SK-N-DZ (cell line): ENCODE measurements at places on chromosomes 5 and 9.

- no peak for DNase-seq
Observed at GRCh38 chr9:106707738-106708474, 155.1 kb upstream of the ZNF462 start.

DNA sequence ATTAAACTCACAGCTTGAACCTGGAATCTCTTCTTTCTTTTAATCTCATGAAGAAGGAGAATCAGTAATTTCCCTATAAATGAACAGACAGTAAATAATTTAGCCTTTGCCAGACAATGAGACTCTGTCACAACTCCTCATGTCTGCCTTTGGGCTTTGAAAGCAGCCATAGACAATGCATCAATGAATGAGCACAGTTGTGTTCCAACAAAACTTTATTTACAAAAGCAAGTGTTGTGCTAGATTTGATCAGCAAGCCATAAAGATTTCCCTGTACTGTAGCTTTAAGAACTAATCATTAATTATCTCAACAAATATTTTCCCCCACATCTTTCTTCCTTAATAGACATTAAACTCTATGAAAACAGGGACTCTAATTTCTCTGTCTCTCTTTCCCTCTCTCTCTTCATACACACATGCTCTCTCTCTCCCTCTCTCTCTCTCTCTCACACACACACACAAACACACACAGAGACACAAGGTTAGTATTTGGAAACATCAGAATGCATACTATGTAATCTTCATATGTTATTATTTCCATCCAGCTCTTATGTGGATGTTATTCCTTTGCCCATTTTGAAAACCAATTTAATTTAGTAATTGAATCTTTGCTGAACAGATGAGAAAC lies 1209.8 kb upstream of the CDH6 start:
- no peak for DNase-seq

DNA sequence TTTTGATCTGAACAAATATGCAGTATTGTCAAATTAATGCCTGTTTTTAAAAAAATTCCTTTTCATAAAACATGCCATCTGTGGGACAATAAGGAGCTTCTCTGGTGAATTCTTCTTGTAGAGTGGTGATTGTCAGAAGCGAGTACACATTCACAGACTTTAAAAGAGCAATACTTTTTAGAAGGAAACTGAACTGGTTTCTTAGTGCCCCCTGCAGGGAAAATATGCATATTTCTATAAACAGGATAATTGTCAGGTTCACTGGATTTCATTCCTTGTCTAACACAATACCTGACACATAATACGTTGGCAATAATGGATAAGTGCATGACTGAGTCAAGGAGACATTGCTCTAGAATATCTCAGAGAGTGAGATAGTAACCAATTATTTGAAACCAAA lies 133.7 kb downstream of the KIF4B start:
- DNase-seq: no peak

- DNase-seq: no peak
Observed at GRCh38 chr5:172379481-172379880, 74.8 kb downstream of the SH3PXD2B start.

DNA sequence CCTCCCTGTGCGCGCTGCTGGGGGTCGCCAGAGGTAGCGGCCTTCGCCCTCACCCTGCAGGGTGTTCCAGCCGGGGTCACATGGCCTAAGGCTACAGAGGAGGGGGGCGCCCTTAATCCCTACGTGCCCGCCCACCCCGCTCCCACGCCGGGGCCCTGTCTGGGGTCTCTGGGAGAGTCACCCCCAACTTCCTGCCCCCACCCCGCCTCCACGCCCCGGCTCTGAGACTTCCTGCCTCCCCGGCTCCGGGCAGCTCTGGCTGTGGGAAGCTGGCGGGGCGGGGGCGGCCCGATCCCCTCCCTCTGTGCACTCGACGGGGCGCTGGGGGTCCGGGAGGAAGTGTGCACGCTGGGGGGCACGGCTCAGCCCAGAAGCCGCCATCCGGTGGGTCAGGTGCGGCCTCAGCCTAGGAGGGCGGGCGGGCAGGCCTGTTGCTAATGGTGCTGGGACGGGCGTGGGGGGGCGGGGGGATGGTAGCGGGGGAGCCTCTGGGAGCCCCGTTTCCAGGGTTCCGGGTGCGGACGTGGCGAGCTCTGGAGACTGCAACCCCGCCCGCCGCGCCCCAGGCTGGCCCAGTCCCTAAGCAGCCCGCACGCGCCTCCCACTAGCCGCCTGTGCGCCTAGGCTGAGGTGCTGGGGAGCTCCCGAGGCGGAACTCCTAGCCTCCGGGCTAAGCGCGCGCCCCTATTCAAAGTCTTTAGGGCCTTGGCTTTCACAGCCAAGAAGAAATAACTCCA lies 61.6 kb downstream of the CXXC5 start:
- DNase-seq: no peak

GRCh38 chr5:170283296-170283695 lies 14.3 kb downstream of the LCP2 start:
- DNase-seq: no peak
